Glomerular endothelial cell (primary cell): ENCODE measurements at places on chromosomes 6 and 20. TPM values are rescaled to one million over a fixed set of nuclear protein-coding genes. Genes with fewer than 3 reads are reported as not detected.

The GABRR1 gene
- total RNA-seq, result not detected in 2 replicates

The PGC gene
- not detected in 2 replicates for total RNA-seq

The METTL24 gene
- total RNA-seq, result 0.82 TPM in 1 of 2 replicates, not detected in the other

The PDYN gene
- not detected in 2 replicates for total RNA-seq

The PRR18 gene
- not detected in 2 replicates for total RNA-seq

The LGSN gene
- total RNA-seq, result not detected in 2 replicates

The SALL4 gene
- 0.92 and 1.8 TPM in 2 replicates for total RNA-seq

The NRSN1 gene
- total RNA-seq, result not detected in 2 replicates

The PRPH2 gene
- total RNA-seq, result 0.15 and 0.29 TPM in 2 replicates

The CDC40 gene
- total RNA-seq, result 15.2 and 15.5 TPM in 2 replicates

The ULBP3 gene
- total RNA-seq, result 8.0 and 11.0 TPM in 2 replicates

The HLA-DQA2 gene
- total RNA-seq, result not detected in 2 replicates

The MEP1A gene
- not detected in 2 replicates for total RNA-seq

The ALDH5A1 gene
- total RNA-seq, result 1.3 and 1.7 TPM in 2 replicates

The BNIP5 gene
- total RNA-seq, result not detected in 2 replicates

The EDN1 gene
- total RNA-seq, result 151 and 376 TPM in 2 replicates

The FNDC11 gene
- total RNA-seq, result 0.44 and 0.99 TPM in 2 replicates

The ALDH8A1 gene
- total RNA-seq, result 0.10 and 0.18 TPM in 2 replicates

The SAMD3 gene
- 0.41 and 1.1 TPM in 2 replicates for total RNA-seq

The OOEP gene
- not detected in 2 replicates for total RNA-seq

The IRAK1BP1 gene
- total RNA-seq, result 2.0 and 2.5 TPM in 2 replicates

The B4GALT5 gene
- total RNA-seq, result 63.4 and 82.0 TPM in 2 replicates

The CLVS2 gene
- 0.06 TPM in 1 of 2 replicates, not detected in the other for total RNA-seq

The BPIFA1 gene
- not detected in 2 replicates for total RNA-seq

The AHCY gene
- total RNA-seq, result 101 and 133 TPM in 2 replicates

The ZNF391 gene
- 0.53 and 1.3 TPM in 2 replicates for total RNA-seq

The CCN6 gene
- not detected in 2 replicates for total RNA-seq

The LAMA2 gene
- total RNA-seq, result 0.24 and 0.58 TPM in 2 replicates

The ZBTB12 gene
- total RNA-seq, result 1.7 TPM in 2 replicates

The TRIM40 gene
- total RNA-seq, result not detected in 2 replicates

The MUC21 gene
- not detected in 2 replicates for total RNA-seq

The SAMD10 gene
- total RNA-seq, result 6.2 and 8.3 TPM in 2 replicates

The C20orf204 gene
- total RNA-seq, result 1.2 and 6.8 TPM in 2 replicates

The COX4I2 gene
- not detected in 2 replicates for total RNA-seq

The SIRPB2 gene
- 0.97 and 15.8 TPM in 2 replicates for total RNA-seq

The TCP11 gene
- 0.41 TPM in 1 of 2 replicates, not detected in the other for total RNA-seq

The SIRPD gene
- total RNA-seq, result 0.19 TPM in 1 of 2 replicates, not detected in the other

The GSTA3 gene
- total RNA-seq, result not detected in 2 replicates

The BPIFB2 gene
- total RNA-seq, result not detected in 2 replicates

The RWDD1 gene
- total RNA-seq, result 25.6 and 34.9 TPM in 2 replicates

The FILIP1 gene
- 21.7 and 54.4 TPM in 2 replicates for total RNA-seq

The MEI4 gene
- not detected in 2 replicates for total RNA-seq

The CALHM4 gene
- total RNA-seq, result not detected in 2 replicates

The BANF2 gene
- not detected in 2 replicates for total RNA-seq

The ACTL10 gene
- total RNA-seq, result 1.4 and 4.0 TPM in 2 replicates

The C4B gene
- total RNA-seq, result 1.1 and 1.3 TPM in 2 replicates

The ELOVL2 gene
- not detected in 2 replicates for total RNA-seq

The KIF25 gene
- total RNA-seq, result not detected in 2 replicates

The OPN5 gene
- not detected in 2 replicates for total RNA-seq

The CNKSR3 gene
- total RNA-seq, result 13.3 and 21.1 TPM in 2 replicates

The TMEM244 gene
- total RNA-seq, result not detected in 2 replicates
